ENCODE measurements at places on chromosomes 3 and 15.

- no peak for DNase-seq
These were observed 123.8 kb downstream of the GMNC start for GRCh38 chr3:190738636-190739155.

DNA sequence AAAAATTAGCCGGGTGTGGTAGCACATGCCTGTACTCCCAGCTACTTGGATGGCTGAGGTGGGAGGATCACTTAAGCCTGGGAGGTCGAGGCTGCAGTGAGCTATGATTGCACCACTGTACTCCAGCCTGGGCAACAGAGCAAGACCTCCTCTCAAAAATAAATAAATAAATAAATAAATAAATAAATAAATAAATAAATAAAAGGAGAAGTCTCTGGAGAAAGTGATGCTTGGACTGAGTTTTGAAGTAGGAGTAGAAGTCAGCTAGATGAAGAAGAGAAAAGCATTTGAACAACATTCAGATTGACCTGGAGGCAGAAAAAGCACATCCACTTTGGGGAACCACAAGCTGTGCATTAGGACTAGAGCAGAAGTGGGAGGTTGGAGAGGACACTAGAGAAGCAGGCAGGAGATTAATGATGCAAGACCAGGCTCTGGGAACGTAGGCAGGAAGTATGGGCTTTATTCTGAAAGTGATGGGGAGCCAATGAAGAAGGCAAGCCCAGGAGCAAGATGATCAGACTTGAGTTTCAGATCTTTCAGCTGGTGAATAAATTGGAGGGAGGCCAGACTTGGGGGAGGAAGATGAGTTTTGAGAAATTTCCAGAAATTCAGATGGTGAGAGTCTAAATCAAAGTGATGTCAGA, 48.7 kb downstream of the KLHL6 start:
- DNase-seq = no peak

DNA sequence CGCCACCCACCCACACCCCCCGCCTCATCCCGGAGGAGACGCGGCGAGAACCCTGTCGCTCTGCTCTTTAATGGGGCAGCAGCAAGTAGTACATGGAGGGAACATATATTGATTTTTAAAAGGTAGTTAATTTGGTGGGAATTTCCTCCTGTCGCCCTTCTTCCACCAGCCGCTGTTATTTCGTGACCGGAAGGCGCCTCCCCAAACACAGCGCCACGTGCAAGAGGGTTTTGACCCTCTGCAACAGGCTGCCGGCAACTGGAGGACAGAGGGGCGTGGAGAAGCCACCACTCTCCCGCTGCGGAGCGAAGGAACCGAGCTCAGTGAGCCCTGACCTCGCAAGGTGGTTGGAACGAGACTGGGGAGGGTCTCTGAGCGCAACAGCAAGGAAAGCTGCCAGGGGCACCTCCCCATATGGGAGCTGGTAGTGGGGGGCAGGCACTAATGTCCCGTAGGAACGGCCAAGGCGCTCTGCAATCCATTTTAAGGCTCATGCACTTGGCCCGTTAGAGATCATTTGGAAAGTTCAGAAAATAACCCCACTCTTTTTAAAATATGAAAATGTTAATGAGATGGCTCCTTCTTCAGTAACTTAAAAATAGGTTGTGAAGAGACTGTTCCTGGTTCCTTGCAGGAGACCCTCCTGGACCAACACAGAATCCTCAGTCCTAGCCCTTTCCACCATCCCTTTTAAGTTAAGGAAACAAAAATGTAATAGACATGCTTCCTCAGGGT, 4.3 kb downstream of the ONECUT1 start:
- DNase-seq = no peak

- no peak for DNase-seq
These were observed 104.5 kb downstream of the RPLP1 start for GRCh38 chr15:69557020-69557706.

- no peak for DNase-seq
These were observed 10.7 kb downstream of the HMCES start for GRCh38 chr3:129289201-129289921.

GRCh38 chr3:193974671-193975535, 161.0 kb upstream of the HES1 start:
- DNase-seq = no peak

DNA sequence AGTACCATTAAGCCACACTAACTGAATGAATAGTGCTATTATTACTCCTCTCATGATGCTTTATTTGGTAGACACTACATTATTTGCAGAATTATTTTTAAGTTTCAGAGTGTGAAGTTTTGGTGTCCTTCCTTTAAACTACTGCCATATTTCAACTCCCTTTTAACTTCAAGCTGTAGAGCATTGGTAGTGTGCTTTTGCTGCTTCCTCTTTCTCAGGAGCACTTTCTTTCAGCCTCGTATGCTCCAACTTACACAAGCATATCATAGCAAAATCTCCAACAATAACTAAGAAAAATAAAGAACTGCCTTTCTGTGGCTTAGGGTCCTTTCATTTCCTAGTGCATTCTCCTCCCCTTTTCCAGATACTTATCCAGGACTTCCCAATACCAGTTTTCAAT, 476.4 kb upstream of the AGTR1 start:
- no peak for DNase-seq

DNA sequence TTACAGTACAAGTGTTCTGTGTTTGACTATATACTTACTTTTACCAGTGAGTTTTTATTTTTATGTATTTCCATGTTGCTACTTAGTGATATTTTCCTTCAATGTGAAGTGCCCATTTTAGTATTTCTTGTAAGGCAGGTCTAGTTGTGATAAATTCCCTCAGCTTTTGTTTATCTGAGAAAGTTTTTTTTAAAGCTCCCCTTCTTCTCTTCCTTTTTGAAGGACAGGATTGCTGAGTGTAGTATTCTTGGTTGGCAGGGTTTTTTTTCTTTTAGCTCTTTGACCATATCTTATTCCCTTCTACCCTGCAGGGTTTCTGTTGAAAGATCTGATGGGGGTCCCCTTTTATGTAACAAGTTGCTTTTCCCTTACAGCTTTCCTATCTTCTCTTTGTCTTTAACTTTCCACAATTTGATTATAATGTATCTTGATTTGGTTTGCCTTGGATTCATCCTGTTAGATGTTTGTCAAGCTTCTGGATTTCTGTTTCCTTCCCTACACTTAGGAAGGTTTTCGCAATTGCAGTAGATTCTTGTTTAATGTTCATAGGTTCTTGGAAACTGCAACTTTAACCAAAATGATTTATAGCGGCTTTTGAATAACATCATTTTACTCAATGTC, 7.9 kb downstream of the PLAAT1 start:
- DNase-seq = no peak

DNA sequence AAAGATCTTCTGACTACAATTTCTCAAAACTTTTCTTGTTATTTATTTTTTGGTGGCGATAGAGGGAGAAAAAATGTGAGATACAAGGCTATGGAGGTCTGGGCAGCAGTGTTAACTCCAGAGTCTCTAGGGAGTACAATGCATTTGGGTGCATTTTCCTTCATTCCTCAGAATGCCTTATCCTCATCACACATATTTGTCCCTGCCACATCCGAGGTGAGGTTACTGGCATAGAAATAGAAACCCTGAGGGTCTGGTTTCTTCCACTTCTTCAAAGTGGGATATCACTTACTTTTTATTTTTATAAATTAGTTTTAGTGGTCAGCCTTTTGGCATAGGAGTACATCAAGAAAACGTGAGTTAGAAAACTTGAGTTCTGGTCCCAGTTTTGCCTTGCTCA, 150.4 kb downstream of the TIGIT start:
- no peak for DNase-seq

GRCh38 chr3:113084777-113085176, 94.0 kb downstream of the GTPBP8 start:
- DNase-seq = no peak

- DNase-seq = no peak
These were observed 52.0 kb upstream of the ULK4 start for GRCh38 chr3:42013691-42014457.

GRCh38 chr3:12224181-12225147, 64.4 kb upstream of the PPARG start:
- no peak for DNase-seq

DNA sequence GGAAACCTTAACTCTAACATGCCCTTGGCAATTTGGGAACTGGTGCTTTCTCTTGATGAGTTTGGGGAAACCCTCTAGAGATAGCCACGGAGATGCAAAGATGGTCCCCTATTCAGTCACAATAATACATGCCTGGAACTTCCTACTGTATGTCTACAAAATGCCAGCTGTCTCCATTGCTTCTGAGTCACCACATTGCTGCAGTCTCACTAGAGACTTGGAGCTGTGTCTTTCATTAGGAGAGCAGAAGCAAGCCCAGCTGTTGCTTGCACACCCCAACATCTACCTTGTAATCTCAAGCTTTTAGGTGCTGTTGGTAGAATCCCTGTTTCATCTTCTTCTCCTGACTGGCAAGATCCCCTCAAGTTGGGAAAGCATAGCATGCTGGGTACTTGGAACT, 261.0 kb downstream of the ADAMTSL3 start:
- DNase-seq = no peak

DNA sequence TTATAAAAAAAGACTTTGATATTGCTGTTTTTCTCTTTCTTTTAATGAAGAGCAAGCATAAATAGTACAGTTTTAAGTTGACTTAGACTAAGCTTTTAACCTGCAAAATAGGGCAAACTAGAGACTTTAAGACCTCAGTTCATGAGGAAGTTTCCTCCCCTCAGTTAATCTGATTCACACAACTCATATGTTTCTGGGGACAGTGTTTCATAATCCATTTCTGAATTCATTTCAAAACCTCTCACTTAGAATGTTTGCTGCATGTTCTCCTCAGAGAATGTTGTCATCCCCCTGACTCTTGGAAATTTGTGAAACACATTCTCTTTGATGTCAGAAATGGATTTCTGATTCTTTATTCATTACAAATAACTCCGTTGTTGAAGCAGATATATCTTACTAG, 79.3 kb upstream of the SKOR1 start:
- DNase-seq = no peak

- DNase-seq = no peak
These were observed 123.4 kb downstream of the EPHB1 start for GRCh38 chr3:134918441-134918840.

DNA sequence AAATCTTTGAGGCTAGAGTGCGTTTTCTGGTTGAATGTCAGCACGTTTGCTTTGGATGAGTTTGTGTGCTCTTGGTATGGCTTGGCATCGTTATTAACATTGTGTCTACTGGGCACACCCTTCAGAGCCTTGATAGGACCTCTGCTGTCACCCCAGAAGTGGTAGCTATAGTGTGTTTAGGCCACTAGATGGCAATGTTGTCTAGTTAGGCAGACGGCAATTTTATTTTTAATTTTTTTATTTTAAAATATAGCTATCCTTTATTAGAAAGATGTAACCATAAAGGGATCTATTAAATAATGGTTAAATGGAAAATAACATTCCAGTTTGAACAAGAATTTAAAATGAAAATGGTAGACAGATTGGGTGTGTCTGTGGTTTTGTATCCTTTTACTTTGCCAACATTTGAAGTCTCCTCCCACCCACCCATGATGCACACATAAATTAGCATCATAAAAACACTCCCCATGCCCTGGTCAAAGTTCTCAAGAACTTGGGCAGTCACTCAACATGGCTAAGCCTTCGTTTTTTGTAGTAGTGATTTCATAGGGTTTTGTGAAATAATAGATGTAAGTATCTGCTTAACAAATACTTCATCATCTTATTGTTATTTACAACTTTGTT, 200.7 kb downstream of the KCNH8 start:
- DNase-seq = no peak

DNA sequence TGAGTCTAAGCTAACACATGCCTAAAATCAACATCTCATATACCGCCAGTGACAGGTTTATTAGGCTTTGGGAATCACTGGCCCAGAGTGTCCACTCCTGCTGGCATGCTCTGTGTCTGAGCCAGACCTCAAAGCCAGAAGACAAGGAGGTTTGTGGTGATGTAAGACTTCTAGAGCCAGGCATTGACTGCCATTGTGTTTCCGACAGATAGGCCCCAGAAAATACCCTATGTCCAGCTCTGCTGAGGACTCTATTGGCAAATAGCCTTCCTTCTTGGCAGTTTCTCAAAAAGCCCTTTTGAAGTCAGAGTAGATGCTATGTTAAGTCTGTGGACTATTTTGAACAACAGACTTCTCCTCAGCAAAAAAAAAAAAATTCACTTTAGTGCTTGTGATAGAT, 181.9 kb upstream of the UBE2E1 start:
- DNase-seq = no peak

DNA sequence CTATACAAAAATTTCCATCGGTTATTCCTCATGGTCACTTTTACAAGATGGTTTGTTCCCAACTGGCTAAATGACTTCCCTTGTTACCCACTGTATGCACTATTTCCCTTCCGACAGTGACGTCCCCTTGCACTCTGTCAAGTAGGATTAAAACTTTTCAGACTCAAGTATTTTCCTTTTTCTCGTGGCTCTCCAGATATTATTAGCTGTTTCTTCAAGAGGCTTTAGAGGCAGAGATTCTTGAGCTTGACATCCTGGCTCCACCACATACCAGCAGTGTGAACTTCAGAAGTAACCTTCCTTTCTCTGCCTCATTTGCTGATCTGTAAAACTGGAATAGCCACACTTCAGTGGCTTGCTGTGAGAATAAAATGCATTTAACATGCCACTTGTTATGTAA, 14.0 kb downstream of the CSNK1G1 start:
- no peak for DNase-seq

- no peak for DNase-seq
These were observed 178.7 kb upstream of the ANKRD28 start for GRCh38 chr3:15976524-15976923.

DNA sequence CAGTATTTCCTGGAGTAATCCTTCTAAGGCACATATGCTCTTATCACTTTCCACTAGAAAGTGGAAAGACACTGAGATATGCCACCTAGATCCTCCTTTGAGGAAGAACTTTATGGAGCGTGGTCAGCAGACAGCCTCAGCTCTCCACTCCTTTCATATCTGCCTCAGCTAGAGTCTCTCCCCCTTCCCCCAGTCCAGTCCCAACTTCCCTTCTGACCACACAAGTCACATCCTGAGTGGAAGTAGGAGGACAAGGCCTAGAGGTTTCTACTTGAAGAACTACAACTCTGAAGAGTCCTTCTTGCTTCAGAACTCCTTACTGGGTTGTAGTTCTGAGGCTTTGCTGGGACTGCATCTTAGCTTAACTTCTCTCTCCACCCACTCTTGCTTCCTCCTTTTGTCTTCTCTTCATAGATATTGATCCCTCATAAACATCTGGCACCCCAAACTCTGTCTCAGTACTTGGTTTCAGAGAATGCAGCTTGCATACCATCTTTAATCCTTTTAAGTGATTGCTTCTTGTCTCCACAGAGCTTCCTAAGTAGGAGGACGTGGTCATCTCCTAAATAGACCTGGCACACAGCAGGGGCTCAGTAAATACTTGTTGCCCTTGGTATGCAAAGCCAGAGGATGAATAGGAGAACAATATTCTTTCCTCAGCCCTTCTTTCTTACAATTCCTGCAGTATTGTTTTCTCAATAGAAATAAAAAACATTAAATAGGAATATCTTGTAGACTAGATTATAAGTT, 109.6 kb downstream of the OXSM start:
- no peak for DNase-seq

DNA sequence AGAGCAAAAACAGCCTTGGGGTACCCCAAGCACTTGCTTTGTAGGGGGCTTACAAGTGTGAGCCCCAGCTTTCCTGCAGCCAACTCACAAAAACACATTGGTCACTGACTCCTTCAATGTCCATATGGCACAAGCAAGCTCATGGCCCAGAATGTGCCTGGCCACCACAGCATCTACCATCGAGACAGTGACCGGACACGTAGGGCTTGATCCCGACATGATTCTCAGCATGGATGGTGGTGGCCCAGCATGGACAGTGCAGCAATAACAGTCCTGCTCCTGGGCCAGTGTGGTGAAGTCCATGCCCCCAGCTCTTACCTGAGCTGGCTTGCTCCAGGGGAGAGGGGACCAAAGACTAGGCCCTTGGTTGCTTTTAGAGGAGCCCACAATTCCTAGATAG, 6.0 kb downstream of the UNC45A start:
- no peak for DNase-seq

- DNase-seq = no peak
These were observed 17.9 kb downstream of the CRYGS start for GRCh38 chr3:186526256-186526606.

Measured in stimulated activated CD8-positive, alpha-beta memory T cell treated with anti-CD3 and anti-CD28 coated beads, Interleukin-15, amount 100 ng/mL, for 24 hours (primary cell).